ENCODE measurements at places on chromosomes 2 and 18.

- no peak for DNase-seq
These were observed 37.0 kb downstream of the TGFA start for GRCh38 chr2:70516596-70516995.

DNA sequence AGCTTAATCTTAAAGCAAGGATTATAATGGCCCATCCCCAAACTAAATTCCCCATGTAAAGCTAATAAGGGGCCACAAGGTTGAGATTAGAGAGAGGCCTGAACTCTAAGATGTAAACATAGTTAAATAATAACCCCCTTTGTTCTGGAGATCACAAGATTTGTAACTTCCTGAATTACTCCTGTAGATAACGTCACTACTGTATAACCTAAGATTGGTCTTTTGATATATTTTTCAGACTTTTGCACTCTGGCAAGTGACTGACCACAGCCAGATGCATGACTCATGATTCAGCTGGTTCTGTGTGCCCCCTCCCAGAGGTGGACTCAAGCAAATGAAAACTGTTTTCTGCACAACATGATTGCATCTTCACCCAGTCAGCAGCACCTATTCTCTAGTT, 686.0 kb upstream of the DDX18 start:
- no peak for DNase-seq

DNA sequence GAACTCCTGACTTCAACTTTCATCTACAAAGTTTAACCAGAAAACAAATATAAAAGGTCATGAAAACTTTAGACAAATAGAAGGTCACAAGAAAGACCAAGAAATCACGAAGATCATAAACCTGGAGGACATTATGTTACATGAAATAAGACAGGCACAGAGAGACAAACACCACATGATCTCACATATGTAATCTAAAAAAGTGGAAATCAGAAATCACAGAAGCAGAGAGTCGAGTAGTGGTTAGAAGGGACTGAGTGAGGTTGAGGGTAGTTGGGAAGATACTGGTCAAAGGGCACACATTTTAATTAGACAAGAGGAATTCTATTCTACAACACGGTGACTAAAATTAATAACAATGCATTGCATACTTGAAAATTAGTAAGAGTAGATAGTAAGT, 1.4 kb downstream of the GCFC2 start:
- DNase-seq: no peak

- no peak for DNase-seq
These were observed 77.1 kb upstream of the SLC39A10 start for GRCh38 chr2:195579776-195580555.

- DNase-seq: no peak
These were observed 370.8 kb downstream of the TNS1 start for GRCh38 chr2:217632043-217632442.

GRCh38 chr2:3565117-3565516, 7.0 kb upstream of the RNASEH1 start:
- DNase-seq: no peak

DNA sequence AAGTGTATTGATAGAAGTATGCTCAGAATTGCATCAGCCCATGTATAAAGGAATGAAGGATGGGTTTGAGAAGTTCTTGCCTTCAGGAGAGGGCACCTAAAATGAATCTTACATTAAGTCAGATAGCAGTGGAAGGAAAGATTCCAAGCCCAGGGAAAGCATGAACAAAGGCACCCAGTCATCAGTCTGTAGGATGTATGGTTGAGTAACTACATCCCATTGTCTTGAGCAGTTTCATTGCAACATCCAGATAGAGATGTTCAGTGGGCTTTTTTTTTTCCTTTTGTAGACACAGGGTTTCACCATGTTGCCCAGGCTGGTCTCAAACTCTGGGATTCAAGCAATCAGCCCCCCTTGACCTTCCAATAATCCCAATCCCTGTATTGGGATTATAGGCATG, 80.7 kb downstream of the ARHGAP28 start:
- DNase-seq: no peak

GRCh38 chr2:182650704-182651103, 65.4 kb upstream of the DNAJC10 start:
- no peak for DNase-seq

DNA sequence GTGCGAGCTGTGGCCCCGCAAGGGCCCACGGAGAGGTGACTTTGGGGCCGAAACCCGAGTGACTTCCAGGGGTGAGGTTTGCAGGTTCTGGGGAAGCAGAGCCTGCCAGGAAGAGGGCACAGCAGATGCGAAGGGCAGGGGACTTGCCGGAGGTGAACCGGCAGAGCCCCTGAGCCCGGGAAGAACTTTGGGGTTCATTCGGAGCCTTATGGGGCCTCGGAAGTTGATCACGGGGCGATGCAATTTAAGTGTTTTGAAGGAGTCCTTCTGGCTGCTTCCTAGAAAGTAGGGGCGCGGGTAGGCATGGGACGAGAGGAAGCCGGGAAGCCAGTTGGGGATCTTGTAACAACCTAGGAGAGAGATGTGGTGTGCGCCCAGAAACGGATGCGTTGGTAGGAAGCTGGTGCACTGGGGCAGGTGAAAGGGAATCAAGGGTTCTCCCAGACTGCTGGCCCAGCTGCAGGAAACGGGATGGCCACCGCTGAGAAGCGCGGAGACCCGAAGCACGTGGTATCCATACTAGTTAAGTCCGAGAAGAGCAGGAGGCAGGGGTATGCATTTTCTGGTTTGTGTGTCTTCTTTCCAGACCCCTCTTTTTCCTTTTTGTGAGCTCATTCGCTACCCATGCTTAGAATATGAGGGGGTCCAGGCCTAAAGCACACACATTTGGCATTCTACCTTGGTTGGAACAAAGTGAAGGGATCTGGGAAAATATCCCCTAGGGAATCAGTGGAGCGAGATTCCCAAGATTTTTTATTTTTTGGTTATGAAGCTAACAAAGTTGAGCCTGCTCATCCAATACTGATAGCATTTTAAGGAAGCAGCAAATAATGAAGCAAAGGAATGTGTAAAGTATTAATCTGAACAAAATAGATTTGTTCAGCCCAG, 758 bp downstream of the SCLY start:
- no peak for DNase-seq

GRCh38 chr18:74768096-74768495, 170.4 kb downstream of the ZNF407 start:
- DNase-seq: no peak

DNA sequence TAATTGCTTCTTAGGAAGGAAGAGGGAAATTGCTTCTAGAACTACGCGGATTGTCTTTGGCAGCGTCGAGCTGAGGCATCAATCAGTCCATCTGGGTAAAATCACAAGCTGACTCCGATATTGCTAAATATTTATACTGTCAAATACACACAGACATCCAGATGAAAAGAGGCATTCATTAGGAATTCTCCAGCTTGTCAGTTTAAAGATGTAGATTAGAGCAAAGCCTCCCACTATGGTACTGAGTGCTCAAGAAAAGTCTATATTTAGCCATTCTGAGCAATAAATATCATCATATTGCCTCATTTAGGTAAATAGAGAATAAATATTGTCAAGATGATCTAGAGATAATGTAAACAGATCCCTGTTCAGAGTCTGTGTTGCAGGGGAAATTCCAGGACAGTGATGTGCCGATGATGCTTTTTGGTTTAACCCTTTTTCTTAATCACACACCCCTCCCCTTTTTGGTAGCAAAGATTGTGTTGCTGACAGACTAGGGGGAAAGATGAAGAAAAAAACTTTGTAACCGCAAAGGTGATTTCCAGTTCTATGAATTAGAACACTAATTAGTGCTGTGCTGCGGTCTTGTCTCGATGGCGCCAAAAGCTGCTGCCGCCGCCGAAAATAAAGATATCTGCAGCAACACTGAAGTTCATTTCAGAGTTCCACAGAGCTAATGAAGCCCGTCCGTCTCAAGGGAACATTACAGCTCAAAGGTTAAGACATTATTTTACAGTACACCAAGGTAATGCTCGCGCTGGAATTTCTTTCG, 171.8 kb downstream of the PTGR3 start:
- no peak for DNase-seq

- DNase-seq: no peak
These were observed 37.8 kb downstream of the SRSF7 start for GRCh38 chr2:38713338-38713737.

DNA sequence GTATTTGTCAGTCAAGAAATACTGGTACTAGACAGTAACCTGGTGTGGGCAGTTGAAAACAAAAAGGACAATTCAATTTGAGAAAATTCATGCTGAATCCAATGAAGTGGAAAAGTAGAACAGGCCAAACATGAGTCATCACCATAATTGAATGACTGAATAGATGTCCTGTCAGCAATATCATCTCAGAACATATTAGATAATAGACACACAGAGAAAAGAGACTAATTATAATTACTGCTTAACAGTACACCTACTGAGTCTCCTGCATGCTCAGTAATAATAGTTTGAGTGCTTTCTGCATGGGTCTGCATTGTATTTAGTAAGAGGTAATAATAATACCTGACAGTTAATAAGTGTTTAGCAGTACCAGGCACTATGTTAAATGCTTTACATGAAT, 138.6 kb upstream of the ZC3H15 start:
- DNase-seq: no peak

DNA sequence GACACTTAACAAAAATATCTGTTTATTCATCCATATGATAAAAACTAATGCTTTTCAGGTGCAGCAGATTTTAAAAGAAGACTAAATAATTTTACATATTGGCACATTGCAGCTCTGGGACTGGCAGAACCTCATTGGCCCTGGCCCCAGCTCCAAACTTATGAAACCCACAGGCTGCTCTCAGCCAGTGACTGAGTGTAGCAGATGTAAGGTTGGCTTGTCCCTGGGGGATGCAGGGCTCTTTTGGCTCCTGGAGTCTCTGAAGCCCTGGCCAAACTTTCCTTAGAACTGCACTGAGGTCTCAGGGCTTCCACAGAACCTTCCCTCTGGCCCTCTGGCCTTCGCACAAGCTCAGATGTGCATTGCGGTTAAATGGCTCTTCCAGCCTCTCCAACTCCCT, 725.0 kb upstream of the SOX11 start:
- no peak for DNase-seq

DNA sequence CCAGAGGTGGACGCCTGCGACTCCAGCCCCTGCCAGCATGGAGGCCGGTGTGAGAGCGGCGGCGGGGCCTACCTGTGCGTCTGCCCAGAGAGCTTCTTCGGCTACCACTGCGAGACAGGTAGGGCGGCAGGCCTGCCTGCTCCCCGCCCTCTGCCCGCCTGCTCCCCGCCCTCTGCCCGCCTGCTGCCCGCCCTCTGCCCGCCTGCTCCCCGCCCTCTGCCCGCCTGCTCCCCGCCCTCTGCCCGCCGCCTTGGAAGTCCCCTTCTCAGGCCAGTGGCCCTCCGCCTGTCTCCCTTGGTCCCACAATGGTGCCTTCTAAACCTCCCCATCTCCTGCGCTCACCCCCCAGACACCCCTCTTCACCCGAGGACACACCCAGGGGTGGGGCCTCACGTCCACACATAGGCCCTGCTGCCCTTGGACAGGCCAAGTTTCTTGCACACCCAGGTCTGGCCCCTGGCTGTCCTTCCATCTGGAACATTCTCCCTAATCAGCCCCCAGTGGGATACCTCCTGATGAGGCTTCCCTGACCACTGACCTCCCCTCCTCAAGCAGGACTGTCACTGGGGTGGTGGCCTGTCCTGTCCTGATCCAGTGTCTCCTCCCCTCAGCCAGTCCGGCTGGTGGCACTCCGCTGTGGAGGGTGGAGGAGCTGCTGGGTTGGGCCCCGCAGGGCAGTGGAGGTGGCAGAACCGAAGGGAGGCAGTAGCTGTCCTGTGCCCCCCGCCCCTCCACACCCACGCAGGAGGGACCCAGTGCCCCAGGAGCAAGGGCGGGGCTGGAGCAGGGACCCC, 37.9 kb downstream of the MTERF4 start:
- no peak for DNase-seq

DNA sequence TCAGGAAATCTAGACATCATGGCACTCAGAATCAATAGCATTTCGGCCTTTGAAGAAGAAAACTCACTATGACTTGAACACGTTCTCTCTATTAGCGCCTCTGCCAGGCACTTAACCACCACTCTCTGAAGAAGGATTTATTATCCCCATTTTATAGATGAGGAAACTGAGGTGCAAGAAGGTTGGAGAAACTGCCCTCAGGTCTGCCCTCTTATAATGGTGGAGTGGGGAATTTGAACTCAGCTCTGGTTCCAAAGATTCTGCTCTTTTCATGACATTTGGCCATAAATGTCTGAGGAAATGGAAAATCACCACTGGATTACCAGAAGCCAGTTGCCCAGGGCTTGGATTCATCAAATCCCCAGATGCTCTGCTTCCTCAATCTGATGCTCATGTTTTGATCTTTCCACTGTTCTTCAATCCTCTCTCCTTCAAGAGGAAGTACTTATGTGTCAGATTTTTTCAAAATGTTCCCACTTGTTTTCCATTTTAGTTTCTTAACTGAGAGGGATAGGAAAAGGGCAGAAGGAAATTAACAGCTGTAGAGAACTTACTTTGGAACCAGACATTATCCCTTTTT, 68.1 kb downstream of the ANTXR1 start:
- DNase-seq: no peak

DNA sequence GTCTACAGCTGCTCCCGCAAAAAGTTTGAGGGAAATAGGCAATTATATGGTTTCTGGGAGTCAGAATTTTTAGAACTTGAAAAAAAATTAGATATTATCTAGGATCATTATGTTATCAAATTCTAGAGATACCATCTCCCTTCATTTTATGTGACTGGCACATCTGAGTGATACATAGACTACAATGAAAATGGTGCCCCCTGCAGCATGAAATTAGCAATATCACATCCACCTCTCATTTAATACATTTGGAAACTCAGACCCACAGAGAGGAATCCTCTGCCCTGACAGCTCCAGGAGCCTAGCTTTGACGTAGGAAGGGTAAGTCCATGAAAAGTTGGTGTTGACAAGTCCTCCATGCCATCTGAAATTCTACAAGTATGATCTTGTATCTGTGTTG, 381.6 kb downstream of the SUCLG1 start:
- DNase-seq: no peak

GRCh38 chr2:234996069-234996940, 44.5 kb downstream of the SH3BP4 start:
- no peak for DNase-seq

DNA sequence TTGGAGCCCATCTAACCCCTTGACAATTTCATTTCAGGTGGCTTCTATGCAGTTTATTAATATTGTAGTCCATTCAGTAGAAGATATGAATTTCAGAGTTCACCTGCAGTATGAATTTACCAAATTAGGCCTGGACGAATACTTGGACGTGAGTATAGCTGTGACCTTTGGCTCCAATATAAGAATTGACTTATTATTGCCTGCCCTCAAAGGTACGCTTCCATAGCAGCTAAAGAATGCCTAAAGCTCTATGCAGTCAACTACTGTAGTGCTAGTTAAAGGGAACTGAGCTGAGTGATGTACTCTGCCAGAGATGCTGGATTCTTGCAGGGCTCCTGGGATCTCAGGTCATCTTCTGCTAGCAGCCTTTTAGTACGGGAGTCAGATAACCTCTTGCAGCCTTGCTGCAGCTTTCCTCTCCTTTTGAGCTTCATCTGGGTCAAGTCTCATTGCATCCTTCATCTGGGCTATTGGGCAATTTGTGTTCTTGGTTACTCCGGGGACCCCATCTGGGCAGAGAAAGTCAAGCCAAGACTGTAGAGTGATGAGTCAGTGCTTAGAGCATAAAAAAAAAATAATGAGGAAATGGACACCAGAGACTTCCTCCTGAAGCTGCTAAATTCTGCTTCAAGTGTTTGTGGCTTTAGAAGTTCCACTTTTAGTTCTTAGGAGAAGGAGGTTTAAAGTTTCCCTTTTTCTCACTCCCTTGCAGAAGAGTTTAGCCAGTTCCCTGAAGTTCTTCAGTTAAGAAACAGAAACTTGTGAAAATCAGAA, 105.6 kb downstream of the PRPF40A start:
- no peak for DNase-seq
